ENCODE measurements at places on chromosomes 5 and 9. TPM values are rescaled to one million over a fixed set of nuclear protein-coding genes. Genes with fewer than 3 reads are reported as not detected.
A peak's percentile ranks its signal among the peaks of the same experiment; 100 is the strongest.

LHX3 gene
- not detected for polyA plus RNA-seq

C9orf50 gene
- not detected for polyA plus RNA-seq

IGFBPL1 gene
- polyA plus RNA-seq, result 0.17 TPM

- DNase-seq, result no peak
Observed at GRCh38 chr5:90494043-90494442, 19.4 kb downstream of the POLR3G start.

- no peak for DNase-seq
Observed at GRCh38 chr9:81607593-81608288, 81.6 kb downstream of the TLE1 start.

ROR2 gene
- polyA plus RNA-seq, result 4.0 TPM

DNA sequence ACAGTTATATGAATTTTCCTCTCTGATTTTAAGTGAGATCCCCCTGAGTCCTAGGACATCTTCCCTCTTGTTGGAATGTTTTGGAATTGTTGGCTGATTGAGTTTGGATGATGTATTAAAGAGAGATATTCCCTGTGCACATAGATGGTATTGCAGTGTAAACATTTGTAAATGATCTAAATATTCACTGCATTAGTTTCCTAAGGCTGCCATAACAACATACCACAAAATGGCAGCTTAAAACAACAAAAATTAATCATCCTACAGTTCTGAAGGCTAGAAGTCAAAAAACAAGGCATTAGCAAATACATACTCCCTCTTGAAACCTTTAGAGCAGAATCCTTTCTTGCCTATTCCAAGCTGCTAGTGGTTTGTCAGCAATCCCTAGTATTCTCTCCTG is 38.0 kb upstream of the MROH2B start:
- DNase-seq, result no peak

DNA sequence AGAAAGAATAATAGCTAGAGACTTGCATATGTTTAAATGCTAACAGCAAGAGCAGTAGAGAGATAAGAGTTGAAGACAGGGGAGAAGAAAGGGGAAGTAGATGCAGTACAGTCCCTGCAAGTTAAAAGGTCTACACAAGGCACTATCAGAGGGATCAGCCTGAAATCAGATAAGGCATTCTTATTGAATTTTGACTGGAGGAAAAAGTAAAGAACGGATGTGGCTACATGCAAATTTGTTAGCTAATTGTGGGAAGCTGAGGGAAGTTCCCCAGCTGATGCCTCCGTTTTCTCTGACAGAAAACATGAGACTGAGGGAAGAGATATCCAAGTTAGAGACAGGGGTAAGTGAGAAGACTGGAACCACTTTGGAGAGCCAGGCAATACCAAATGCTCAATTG is 12.9 kb upstream of the RHOBTB3 start:
- no peak for DNase-seq

- no peak for DNase-seq
Observed at GRCh38 chr9:81532251-81532650, 157.1 kb downstream of the TLE1 start.

DNA sequence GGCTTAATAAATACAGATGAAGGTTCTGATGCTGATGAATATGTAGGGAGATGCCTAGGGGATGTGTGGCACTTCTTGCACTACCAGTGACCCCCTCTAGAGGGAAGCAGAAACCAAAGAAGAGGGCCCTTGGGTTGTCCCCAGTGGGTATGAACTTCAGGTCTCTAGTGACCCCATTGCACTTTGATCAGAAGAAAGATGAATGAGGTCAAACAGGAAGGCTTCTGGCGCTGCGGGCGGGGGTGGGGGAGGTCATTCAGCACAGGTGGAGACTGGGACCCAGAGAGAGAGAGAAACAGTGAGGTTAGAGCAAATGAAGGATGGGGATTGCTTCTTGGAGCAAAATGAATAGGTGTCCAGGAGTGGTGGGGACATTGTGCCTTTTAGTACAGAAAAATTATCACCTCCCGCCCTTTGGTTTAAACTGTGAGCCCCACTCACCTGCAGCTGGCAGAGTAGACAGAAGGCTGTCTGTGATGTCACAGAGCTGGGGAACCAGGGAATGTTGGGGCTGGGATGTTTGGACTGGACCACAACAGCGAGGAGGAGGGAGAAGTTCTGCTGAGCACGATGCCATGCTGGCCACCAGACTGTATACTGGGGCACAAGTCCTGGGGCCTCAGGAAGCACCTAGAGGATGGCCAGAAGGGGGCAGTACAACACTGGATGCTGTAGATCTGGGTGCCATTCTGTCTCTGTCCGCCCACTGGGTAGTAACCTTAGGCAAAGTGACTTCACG is at the start of gene TEX48:
TEX48 (minus strand) TSS at position 599 of the 739 bp plus-strand sequence. CDS start 10,469 bp downstream, outside the sequence.
- DNase-seq, result peak; percentile 54

- DNase-seq, result no peak
Observed at GRCh38 chr5:144205141-144205551, 34.5 kb downstream of the KCTD16 start.

DNA sequence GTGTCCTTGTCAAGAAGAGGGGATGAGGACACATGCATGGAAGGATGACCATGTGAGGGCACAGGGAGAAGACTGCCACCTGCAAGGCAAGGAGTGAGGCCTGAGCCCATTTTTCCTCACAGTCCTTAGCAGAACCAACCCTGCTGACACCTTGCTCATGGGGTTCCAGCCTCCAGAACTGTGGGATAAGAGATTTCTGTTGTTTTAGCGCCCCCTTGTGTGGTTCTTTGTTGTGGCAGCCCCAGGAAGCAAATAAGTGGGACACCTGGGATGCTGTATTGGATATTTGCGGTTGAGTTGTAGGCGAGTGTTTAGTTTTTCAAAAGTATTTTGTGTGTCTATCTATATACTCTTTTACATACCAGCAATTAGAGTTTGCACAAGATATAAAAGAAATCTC is 206.4 kb downstream of the NXNL2 start:
- no peak for DNase-seq

HAUS6 gene
- polyA plus RNA-seq, result 5.8 TPM

DNA sequence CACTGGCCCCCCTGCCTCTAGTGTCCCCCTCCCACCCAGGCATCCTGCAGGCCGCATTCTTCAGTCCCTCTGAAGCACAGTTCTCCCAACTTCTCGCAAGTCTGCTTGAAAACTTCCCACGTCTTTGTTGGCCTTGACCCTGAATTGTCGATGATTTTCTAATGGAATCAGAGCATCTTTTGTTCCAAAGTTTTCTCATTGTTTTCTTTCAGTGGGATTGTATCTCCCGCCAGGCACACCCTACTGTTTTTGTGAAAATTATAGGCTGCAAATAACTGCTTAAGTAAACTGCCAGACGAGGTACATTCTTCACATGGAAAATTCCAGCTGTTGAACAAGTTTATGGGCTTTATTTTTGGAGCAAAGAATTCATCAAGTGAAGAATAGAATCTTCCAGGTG is 122.6 kb upstream of the SLC25A48 start:
- no peak for DNase-seq

TUSC1 gene
- 9.9 TPM for polyA plus RNA-seq

GRCh38 chr9:88759364-88759763 is 224.4 kb downstream of the NXNL2 start:
- DNase-seq, result no peak

ZBTB26 gene
- polyA plus RNA-seq, result 1.6 TPM

DNA sequence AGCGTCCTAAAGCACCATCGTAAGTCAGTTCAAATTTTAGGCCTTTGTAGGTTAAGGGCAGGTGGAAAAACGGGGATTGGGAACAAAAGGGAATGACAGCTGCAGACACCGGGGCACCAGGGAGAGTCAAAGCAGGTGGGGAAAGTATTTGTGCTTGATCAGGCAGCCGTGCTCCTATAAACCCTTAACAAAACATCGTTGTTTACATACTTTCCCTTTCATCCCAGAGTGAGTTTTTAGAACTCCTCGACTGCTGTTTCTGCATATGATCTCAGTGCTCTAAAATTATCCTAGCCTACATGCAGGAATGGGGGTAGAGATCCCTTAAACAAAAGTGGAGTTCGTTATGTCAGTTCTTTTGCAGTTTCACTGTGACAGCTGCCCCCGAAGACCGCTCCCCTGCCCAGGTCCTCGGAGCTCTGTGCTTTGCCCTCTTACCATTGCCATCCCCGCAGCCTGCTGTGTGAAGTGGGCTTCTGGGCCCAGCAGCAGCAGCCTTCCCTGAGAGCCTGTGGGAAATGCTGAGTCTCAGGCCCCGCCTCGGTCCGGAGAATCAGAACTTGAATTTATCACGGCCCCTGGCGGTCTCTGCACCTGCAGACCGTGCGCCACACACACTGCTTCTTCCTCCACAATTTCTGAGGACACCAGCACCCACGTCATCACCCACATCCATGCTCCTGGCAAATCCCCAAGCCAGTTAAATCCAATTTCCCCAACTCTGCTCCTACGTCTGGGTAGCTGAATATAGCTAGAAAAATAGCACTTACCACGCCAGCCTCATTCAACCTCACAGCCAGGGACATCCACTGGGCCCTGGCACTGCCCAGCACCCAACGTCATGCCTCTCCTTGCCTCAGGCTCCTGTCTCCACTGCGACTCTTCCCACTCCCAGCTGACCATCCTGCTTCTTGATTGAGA is 86.8 kb downstream of the NSUN2 start:
- DNase-seq, result no peak

SVEP1 gene
- polyA plus RNA-seq, result 5.1 TPM

DNA sequence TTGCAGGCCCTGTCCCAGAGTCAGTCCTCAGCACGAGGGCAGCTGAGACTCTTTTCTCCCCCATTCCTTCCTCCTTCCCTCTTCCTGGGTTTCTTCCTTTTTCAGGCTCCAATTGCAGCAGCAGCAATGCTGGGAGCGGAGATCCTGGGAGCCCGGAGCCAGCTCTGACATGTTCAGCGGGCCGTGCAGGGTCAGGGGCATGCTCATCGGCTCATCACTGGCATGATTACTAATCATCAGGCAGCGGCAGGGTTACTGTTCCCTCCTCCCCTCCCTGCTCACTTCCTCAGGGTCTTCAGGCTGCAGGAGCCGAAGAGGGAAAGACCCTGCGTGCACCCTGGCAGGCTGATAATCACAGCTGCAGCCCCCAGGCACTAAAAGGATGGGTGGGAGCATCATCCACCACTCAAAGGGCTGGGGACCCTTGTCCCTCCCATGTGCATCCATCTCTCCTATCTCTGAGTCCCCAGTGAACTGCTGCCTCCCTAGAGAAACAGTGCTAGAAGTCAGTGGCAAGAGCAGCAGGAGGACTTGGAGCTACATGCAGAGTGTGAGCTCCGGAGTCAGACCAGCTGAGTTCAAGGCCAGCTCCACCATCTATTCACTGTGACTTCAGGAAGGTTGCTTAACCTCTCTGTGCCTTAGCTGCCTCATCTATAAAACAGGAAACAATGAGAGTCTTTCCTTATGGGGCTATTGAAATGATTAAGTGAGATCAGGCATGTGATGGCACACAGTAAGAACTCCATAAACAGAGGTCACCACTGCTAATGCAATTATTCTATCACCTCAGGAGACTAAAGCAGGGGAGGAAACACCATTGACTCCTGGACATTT is 7.8 kb upstream of the KCNIP1 start:
- DNase-seq, result no peak

DNA sequence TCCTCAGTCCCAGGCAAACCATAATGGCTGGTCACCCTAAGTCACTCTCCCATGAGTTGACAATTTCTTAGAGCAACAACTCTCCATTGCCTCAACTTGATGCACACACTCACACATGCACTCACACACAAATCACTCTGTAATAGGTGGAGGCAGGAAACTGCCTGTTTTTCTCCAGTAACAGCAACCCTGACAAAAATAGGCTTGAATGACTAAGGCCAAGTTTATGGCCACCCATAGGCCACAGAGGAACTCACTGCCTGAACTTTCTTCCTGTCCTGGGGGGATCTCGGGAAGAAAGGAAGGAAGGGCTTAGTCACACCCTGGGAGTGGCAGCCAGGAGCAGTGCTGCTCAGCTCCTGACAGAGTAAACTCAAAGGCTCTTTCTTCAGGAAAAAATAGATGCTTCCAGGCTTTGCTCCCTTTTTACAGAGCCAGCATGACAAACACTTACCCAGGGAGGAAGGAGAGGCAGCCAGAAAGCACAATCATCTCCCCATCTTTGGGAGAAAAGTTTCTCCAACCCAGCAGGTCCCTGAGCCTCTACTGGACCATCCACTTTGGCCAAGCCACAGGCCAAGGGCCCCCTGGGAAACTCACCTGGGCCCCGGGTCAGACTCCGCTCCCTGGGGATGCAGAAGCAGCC is 368 bp downstream of the SH3TC2 start:
- no peak for DNase-seq

SLC36A3 gene
- not detected for polyA plus RNA-seq

DNA sequence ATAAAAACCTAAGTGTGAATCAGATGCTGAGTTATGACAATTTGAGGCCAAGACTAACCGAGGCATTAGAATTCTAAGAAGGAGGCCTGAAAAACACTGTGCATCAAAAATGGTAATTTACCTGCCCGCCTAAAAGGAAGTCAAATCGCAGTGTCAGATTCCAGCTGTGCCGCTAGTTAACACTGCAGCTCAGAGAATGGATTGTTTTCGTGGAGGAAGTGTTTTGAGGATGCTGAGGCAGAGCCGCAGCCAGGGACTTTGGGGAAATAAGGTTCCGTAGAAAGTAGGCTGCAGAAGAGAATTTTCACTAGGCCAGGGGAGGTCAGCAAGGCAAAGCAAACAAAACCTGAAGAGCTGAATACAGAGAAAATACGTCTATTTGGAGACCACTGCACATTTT is 226.4 kb upstream of the ISL1 start:
- DNase-seq, result no peak

Data from adrenal gland (tissue), 19 donors.